ENCODE measurements at places on chromosomes 16 and 17. TPM values are rescaled to one million over a fixed set of nuclear protein-coding genes. Genes with fewer than 3 reads are reported as not detected.

HOXB7 gene
- 8.2 TPM for total RNA-seq

GALR2 gene
- not detected for total RNA-seq

TEX14 gene
- 0.09 TPM for total RNA-seq

GRCh38 chr17:57305908-57306504 is 49.7 kb downstream of the MSI2 start:
- DNase-seq = no peak

SLC12A3 gene
- total RNA-seq = not detected

C17orf67 gene
- total RNA-seq = 1.6 TPM

DNA sequence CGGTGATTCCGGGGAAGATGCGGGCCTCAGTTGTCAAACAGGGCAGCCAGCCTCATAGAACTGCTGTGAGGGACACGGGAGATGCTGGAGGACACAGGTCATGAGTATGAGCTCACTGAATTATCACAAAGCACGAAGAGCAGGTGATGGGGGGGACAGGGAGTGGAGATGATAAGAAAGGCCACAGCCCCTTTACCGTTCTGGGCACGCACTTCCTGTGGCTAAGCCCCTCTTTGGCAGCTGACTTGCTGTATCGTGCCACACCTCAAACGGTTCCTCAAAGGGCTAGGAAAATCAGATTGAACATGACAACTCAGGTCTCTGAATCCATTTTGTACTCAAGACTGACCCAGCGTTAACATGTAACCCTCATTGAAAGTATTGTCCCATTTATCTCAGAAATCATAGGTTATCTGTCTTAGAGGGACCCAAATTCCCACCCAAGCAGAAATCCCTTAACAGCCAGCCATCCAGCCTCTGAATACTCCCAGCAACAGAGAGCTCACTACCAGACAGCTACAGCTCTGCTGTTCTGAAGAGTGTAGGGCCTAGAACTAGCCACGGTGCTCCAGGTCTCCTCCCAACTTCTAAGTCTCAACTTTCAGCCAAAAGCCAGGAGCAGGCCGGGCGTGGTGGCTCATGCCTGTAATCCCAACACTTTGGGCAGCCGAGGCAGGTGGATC is 5.0 kb upstream of the SRL start:
- DNase-seq = peak; percentile 61

DNA sequence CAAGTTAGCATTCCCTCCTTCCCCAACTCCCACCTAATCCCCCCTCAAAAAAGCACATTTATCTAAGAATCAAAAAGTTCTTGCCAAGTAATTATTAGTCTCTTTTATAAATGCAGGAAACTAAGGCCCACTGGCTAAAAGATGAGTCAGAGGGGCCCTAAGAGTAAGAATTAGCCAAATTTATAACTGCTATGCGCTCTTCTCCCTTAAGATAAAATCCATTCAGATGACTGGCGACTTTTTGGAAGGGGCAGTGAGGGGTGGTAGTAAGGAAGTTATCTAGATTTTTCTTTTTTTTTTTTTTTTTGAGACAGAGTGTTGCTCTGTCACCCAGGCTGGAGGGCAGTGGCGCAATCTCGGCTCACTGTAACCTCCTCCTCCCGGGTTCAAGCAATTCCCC is 17.1 kb downstream of the ZNF652 start:
- no peak for DNase-seq

KRT20 gene
- 0.44 TPM for total RNA-seq

All from K562 (cell line).